ENCODE measurements at places on chromosomes 12 and 14.

DNA sequence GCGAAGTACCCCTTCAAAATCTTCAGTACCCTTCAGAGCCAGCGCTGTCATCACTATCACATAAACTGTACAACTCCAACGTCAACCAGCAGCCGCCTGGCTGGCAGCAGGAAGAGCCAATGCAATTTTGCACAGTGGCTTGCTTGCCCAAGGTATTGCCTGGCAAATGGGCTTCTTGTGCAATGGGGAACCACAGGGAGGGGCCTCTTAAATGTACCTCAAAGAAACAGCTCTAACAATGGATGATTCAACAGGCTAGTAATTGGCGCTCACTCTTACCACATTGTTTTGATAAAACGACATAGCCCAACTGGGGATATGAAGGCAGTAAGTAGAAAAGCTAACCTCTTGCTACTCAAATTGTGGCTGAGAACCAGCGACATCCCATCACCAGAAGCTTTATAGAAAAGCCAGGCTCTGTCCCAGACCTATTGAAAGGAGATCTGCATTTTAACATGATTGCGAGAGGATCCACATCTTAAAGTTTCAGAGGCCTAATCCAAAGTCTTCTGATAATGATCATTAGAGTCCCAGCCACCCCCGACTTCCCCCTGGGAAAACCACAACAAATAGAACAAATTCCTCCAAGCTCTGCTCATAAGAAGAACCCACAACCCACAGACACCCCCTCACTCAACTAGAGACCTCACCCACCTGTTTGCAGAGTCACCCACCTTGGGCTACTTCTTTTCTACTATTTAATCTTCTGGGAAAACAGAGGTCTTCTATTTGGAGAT, 125.3 kb upstream of the HIF1A start:
- DNase-seq: peak; percentile 27

DNA sequence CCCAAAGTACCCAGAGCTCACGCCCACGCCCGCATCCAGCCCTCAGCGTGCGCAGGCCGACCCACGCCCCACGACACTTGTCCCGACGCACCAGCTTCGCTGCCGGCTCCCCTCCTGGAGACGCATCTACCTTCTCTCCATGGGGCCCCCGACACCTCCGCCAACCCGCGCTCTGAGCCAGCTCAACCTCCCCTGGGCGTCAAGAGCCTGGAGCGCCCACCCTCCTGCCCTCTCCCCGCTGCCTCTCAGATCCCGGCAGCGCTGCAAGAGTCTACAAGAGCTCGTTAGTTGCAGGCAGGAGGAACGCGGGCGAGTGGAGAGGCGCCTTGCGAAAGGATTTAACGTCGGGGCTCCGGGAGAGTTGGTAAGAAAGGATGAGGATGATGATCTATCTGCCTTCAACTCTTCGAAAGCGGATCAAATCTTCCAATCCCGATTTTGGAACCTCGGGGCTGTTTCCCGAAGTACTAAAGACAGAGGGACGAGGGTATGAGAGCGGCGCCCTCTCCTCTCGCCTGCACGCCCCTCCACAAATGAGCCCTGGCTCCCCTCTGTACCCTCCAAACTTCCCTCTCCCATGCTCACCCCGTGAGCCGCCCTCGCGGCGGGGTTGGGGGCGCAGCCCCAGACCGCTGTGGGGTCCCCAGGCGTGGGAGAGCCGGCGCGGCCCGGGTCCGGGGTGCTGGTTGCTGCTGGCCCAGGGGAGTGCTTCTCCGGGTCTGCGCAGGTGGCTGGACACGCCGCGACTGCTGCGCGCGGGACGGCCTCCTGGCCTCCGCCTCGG, 979 bp downstream of the LTBP2 start:
- no peak for DNase-seq

- DNase-seq: no peak
Observed at GRCh38 chr12:69168828-69169227, 70.5 kb upstream of the CPSF6 start.

GRCh38 chr14:68583548-68584280, 209.2 kb downstream of the ZFP36L1 start:
- DNase-seq: no peak

DNA sequence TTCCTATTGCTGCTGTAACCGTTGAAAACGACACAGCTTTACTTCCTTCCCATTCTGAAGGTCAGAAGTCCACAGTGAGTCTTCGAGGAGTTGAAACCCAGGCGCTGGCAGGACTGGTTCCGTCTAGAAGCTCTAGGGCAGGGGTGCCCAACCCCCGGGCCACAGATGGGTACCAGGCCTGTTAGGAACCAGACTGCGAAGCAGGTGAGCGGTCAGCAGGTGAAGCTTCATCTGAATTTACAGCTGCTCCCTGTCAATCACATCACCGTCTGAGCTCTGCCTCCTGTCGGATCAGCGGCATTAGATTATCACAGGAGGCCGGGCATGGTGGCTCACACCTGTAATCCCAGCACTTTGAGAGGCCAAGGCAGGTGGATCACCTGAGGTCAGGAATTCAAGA, 12.6 kb upstream of the SFSWAP start:
- no peak for DNase-seq

DNA sequence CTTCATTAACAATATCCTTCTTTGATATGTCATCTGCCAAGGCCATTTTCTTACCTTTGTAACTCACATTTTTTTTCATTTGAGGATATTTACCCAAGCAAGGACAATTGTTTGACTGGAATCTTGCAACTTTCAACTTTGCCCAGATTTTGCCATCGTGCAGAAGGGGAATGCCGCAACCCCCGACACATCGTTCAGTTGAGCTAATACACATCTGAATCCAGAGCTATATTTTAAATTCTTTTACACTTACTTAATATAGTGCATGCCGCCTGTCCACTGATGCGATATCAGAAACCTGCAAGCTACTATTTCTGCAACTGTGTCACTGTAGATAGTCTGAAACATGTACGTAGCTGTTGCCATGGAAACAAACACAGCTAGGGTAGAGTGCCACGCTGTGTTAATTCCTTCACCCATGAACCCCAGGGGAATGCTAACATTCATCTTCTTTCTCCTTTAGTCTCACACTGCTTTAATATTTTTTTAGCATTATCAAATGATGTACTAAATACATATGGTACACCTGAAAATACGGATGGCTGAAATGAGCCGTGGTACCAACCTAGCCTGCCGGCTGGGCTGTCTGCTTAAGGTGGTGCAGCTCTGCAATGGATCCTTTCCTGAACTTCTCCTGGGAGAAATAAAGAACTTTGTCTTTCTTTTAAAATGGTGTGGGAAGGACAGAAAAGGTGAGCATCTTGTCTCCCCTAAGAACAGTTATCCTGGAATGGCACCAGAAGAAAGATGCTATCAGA, 77.0 kb upstream of the FOXN3 start:
- DNase-seq: no peak

DNA sequence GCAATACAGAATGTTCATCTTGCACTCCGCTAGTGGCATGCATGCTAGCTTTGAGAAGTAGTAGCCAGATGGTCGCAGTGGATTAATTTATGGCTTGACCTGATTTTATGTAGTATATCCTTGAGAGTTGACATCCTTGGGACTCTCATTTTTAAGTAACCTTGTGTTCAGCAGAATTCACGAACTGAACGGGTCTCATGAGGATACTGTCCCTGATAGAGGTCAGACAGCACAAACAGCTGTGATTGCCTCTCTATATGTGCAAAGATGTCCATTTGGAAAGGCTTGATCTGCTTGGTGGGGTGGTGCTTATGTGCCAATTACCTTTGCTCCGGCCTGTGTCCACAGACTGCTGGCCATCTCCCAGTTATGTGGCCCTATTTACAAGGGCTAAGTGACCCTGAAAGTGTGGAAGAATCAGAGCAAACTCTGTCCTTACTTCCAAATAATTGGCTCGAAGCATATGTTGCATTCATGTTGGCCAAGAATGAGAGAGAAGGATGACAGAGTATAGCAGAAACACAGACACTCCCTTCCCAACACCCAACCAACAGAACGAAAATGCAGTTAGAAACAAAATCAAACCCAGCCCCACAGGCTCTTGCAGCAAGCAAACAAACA, 167.1 kb downstream of the CRADD start:
- DNase-seq: no peak

All from activated naive CD4-positive, alpha-beta T cell treated with anti-CD3 and anti-CD28 coated beads, Interleukin-2, amount 50 U/mL, for 16 hours (primary cell).